ENCODE measurements at places on chromosomes 1 and 21.

DNA sequence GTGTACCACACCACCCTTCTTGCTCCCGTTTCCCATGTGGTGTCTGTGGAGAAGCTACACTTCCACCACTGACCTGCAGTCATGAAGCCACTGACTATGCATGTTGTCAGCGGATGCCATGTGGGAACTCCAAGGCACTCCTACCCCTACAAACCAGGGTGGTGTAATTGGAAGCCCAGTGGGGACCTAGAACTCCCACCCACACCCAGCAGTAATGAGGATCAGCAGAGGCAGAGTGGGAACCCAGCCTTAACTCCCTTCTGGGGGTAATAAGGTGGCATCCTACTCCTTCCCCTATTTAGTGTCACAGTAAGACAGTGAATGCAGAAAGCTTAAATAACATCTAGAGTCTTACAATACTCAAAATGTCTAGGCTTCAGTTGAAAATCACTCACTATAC, 78.4 kb downstream of the SPATA46 start:
- DNase-seq, result no peak

DNA sequence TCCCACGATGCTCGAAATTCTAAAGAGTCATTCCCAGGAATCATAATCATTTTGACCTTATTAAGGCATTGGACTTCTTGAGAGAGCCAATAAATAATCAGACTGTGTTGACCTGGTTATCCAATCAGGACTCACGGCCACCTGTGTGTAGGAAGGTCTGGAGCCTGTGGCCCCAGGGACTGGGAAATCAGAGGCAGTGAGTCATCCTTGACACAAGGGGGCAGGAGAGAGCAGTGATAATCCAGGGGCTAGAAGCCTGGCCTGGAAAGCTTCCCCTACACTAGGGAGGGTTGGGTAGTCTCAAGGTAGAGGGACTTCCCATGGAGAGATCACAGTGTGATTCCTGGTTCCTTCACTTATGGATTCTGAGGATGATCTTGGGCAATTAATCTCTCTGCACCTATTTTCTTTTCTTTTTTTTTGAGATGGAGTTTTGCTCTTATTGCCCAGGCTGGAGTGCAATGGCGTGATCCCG, 4.7 kb downstream of the MR1 start:
- peak; percentile 46 for DNase-seq

DNA sequence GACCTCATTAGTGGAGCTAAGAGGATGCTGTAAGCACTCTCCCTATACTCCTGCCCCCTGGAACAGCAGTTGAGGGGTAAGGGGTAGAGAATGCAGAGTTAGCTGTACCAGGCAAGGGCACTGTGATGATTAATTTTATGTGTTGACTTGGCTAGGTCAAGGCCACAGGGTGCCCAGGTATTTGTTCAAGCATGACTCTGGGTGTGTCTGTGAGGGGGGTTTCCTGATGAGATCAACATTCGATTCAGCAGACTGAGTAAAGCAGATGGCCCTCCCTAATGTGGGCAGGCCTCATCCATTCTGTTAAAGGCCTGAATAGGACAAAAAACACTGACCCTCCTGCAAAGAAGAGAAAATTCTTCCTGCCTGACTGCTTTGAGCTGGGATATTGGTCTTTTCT, 110.8 kb downstream of the KCND3 start:
- no peak for DNase-seq

- peak; percentile 35 for DNase-seq
Observed at GRCh38 chr1:155051777-155052398, 772 bp downstream of the ADAM15 start.

DNA sequence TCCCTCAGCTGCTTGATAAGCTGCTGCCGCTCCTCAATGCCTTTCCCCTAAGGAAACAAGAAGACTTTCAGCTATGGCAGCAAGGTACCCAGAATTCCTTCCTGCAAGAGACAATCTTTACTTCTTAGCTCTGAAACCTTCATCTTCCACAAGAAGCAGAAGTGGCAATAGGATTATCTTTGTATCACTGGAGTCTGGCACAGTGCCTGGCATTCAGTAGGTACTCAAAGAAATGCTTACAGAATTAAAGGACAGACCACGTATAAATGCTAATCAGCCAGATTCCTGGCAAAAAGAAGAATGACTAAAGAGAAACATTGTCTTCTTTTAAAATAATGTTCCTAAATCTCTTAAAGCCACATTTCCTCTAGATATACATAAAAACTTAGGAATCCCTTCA, 43.7 kb downstream of the SLC27A3 start:
- no peak for DNase-seq

DNA sequence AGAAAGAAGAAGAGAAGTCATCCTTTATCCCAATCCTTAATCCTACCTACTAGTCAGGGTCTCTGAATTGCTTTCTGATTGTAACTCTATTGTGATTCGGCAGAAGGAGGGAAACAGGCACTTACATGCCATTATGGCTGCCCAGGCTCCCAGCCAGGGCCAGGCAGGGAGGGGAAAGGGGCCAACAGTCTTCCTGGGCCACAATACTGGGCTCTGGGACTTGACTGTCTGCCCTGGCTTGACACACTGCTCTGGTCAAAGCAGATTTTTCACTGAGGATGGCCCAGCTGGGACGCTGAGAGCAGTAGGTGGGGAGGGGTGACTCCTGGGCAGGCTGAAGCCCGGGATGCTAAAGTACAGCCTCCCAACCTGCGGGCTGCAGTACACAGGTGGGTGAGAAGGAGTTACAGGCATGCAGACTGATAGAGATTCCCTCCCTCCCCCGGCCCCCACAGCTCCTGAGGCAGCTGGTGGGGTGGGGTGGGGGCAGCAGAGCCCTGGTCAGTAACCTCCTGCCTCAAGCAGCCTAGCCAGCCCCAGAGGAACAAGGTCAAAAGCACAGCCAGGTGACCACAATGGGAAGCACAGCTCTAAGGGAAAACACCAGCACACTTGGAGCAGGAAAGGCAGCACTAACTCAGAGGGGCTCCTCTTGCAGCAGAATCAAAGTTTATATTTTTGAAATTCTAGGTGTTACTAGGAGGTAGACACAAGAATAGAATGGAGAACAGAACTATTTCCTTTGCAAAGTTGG, 25.3 kb downstream of the KCND3 start:
- no peak for DNase-seq

GRCh38 chr1:58784758-58785441, 1.1 kb upstream of the JUN start:
- DNase-seq, result peak; percentile 44

GRCh38 chr21:32414579-32415358, 2.3 kb downstream of the EVA1C start:
- DNase-seq, result no peak

DNA sequence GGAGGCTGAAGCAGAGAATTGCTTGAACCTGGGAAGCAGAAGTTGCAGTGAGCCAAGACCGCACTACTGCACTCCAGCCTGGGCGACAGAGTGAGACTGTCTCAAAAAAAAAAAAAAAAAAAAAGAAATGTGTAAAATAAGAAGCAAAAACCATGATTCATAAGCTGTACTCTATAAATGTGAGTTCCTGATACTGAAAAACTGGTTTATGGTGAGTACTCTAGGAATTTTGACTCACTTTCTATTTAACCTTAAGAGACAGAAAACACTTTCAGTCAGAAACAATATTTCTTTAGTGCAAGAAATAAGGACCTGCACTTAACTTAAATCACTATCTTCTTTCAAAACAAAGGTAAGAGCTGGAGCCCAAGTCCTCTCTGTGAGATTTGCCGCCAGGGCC, 19.9 kb upstream of the POU2F1 start:
- DNase-seq, result no peak

GRCh38 chr1:174812656-174813055, 187.1 kb upstream of the CACYBP start:
- no peak for DNase-seq

DNA sequence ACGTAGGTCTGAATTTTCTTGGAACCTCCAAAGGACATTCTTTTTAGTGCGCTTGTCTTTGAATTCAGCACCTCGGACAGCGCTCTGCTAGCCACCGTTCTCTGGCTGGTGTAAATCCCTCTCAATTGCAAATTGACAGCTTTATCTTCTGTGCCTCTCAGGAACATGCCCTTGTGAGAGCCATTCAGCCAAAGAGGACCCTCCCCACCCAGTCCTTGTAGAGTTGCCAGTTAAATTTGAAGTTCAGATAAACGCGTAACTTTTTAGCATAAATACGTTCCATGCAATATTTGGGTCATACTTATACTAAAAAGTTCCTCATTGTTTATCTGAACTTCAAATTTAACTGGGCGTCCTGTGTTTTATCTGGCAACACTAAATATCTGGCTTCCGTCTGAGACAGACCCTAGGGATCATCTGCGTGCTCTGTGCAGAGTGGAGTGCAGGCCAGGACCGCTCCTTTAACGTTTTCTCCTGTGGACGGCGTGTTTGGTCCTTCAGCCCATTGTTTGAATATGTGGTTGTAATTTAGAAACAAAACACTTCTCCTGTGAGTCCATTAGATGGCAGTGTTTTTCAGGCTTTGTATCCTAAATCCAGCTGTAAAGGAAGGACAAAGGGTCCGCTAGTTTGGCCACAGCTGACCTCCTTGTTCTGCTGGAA, 7.0 kb downstream of the KCNAB2 start:
- no peak for DNase-seq

DNA sequence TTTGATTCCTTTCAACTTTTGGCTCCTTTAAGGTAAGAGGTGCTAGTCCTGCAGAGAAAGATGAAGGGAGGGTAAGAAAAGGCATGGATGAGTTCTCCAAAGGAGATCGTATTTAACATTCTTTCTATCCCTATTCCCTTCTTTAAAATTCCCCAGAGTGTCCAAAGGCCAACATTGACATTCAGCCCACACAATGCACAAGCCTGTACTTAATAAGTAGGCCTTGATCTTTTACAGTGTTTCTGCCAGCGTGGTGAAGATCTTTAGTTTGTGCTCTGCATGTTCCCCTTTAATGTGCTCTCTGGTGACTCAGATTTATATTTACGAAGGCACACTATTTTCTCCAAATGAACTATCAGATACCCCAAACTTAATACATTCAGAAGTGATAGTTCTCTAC, 582.5 kb upstream of the RGS18 start:
- DNase-seq, result no peak

DNA sequence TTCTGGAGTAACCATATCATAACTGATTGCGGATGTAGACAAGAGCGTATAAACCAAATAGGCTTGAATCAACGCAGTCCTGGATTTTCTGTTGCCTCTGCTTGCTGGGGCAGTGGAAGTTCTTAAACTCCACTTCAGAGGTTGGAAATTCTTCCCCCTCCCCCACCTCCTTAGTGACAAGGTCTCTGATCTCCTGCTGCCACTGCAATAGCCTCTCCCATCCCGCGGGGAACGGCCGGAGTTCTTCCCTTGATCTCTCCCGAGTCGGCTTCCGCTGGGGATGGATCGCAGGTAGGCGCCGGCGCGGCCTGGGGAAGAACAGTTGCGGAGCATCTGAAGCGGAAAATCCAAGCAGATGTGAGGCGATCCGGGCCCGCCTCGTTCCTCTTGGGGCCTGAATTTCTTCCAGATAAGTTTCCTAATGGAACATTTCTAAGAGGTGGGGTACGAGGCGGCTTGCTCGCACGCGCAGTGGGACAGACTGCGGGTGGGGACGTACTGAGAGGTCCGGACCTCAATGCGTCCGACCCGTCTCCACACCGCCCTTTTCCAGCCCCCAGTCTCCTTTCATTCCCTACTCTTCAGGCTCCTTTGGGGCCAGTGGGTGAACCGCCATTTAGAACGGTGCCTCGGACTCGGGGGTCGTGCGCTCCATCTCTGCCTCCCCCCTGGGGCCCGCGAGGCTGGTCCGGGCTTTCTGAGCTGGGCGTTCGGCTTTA, 3.1 kb upstream of the SIM2 start:
- DNase-seq, result no peak

DNA sequence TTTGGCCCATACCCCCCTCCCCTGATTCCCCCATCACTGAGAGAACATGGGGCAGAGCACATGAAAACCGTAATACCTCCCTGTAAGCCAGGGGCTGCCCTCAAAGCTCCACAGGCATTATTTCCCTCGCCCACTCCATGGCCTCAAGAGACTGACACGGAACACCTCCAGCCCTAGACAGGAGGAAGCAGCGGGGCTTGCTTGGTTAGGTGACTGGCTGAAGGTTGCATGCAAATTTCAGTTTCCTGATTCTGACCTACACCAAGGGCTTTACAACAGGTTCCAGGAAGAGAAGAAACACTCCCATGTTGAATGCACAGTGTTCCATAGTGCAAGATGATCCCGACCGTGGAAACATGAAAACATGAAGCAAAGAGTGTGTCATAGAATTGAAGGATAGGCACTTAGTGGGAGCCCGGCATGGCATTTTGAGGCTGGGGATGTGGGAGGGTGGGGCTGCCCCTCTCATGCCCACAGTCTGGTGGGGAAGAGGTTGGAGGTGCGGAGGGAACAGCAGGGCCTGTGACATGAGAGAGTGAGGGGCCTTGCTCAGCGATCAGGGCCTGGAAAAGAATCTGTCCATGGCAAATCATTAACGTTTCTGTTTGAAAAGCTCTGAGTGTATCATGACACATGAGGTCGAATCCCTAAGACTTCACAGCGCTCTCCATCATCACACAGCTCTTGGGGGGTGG, 33.5 kb downstream of the GPR137B start:
- no peak for DNase-seq

DNA sequence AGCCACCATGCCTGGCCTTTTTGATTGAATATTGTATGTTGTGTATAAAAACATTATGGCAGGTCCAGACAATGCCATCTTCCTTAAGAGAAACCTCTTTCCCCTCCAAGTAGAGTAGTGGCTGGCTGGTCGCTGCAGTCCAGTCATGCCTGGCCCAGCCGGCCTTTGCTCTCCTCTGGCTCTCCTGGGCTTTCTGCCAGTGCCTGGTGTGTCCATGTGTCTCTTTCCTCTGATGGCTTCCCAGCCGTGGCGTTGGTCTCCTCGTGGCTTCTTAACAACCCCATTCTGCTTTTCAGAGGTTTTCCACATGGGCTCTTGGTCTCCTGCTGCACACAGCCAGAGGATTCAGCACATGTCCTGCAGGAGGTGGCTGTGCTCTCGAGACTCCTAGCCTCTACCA, 58.7 kb downstream of the DIP2A start:
- no peak for DNase-seq

DNA sequence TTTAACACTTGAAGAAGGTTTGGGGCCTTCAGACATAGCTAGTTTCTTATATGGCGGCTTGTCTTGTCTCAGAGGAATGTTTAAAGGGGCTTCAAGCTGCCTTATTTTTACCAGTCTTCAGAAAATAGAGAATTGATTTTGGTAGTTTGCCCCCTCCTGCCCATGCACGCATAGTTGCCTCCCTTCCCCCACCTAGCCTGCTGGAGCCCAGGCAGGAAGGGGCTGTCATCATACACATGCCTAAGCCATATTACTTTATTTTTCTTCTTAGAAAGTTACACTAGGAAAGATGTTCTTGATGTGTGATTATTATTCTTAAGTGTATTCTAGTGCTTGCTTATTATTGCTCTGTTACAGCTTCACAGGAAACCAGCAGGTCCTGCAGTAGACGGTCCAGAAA, 18.3 kb downstream of the PBX1 start:
- DNase-seq, result no peak

GRCh38 chr1:217712925-217713597, 81.9 kb downstream of the SPATA17 start:
- DNase-seq, result no peak

GRCh38 chr1:224623743-224624333, 7.7 kb downstream of the CNIH3 start:
- peak; percentile 51 for DNase-seq

- DNase-seq, result no peak
Observed at GRCh38 chr1:68043443-68044090, 6.9 kb downstream of the DIRAS3 start.

- DNase-seq, result no peak
Observed at GRCh38 chr1:50416150-50416527, 7.1 kb downstream of the DMRTA2 start.

- no peak for DNase-seq
Observed at GRCh38 chr1:93000751-93001175, 39.5 kb upstream of the DIPK1A start.

GRCh38 chr1:228161362-228161761, 4.2 kb upstream of the IBA57 start:
- no peak for DNase-seq

All from stimulated activated CD4-positive, alpha-beta T cell treated with anti-CD3 and anti-CD28 coated beads, TNF-alpha, amount 100 ng/mL, for 24 hours (primary cell).